ENCODE measurements at places on chromosomes 7 and 10. TPM values are rescaled to one million over a fixed set of nuclear protein-coding genes. Genes with fewer than 3 reads are reported as not detected.

- peak; percentile 65 for DNase-seq
Observed at GRCh38 chr7:65731562-65732035, 141.3 kb upstream of the VKORC1L1 start.

DNA sequence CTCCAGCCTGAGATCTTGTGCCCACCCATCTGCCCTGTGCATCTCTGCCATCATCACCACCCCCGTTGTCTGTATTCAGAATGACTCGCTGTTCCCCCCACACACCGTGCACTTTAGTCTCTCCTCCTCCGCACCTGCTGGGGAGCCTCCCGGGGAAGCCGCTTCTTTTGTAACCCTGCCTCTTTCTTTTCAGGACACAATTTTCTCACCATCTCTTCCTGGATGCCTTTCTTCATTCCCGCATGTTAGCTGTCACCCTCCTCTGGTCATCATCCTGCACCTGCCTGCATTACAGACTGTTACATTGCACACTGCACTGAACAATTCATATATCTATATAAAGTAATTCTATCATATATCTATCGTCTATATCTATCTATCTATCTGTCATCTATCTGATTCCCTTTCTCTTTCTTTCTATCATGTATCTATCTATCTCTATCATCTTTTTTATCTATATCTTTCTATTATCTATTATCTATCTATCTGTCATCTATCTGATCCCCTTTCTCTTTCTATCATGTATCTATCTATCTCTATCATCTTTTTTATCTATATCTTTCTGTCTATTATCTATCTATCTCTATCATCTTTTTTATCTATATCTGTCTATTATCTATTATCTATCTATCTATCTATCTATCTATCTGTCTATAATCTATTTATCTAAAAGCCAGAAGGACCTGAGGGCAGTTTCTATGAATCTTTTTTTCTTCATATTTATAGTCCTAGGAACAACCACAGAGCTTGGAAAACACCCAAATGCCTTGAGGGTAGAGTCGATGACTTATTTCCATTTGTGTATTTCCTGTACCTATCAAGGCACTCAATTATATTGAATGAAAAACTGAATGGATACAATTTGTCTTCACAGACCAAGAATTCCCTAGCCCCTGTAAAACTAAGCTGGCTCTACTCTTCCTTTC is 642.5 kb downstream of the ACTR3B start:
- DNase-seq = no peak

DNA sequence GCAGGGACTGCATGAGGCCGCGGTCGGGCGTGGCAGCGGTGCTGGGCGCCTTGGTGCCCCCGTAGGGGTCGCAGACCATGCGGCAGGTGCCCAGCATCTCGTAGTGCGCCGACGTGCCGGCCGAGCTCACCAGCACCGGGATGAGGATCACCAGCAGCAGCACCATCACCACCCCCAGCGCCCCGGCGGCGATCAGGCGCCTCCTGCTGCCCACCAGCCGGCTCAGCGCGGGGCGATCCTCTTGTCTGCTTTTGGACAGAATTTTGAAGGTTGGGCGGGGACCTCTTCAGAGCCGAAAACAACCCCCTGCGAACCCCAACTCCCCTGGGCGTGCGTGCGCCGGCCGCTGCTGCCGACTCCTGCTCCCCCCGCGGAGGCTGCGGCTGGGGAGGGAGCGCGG is 779 bp downstream of the C1QL3 start:
- DNase-seq = peak; percentile 46

The SFTPA2 gene
- not detected for total RNA-seq

The BEND7 gene
- 7.1 TPM for total RNA-seq

- peak; percentile 74 for DNase-seq
Observed at GRCh38 chr7:22001345-22002004, 55.8 kb upstream of the CDCA7L start.

The MBL2 gene
- not detected for total RNA-seq

DNA sequence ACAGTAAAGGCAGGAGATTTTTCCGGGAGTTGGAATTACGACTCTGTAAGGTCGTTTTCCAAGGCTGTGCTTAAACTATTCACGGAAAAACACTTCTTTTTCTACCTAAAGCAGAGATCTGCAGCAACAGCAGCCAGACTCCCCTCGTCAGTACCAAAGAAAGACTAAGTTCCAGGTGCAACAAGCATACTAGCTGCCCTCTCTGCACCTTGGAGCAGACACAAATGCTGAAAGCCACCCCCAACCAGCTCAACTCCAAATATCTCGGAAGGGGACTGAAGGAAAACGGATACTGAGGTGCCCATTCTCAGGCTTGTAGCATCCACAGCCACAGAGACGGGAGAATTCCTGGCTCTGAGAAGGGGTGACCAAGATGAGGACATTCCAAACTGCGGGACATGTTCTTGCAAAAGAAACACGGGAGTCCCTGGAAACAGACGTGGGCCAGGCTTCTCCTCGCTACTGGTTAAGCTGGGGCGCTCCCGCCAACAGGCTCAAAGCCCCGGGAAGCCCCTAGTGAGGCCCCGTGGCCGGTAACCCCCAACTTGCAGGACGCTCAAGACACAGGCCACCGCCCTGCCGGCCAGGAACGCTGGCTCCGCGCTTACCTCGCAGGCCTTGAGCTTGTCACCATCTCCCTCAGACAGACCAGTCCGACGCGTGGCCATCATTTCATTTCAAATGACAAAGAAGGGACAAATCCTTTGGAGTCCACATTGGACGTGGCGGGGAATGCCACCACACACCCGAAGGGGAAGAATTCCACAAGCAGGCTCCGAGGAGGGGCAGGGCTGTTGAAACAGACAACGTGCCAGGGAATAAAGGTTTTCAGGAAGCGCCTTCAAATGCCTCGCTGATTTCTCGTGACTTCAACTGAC is 2.2 kb downstream of the ARHGAP21 start:
- DNase-seq = peak; percentile 44
